H9 (cell line): ENCODE measurements at places on chromosomes 12 and 14.
A peak's percentile ranks its signal among the peaks of the same experiment; 100 is the strongest.

GRCh38 chr14:100159094-100159864, at the start of gene DEGS2:
Gene DEGS2 (minus strand): TSS chr14:100159645. CDS start chr14:100159587, 58 bp downstream.
- DNase-seq = peak; percentile 79

DNA sequence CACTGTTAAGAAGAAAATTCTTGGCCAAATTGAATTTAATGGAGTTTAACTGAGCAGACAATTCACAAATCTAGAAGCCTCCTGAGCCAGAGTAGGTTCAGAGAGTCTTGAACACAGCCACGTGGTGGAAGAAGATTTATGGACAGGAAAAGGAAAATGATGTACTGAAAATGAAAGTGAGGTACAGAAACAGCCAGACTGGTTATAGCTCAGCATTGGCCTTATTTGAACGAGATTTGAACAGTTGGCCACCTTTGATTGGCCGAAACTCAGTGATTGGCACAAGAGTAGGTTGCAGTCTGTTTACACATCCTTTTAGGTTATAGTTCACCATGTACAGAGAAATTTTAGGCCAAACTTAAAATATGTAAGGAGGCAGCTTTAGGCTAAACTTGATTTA, 9.9 kb downstream of the OAS2 start:
- no peak for DNase-seq

GRCh38 chr12:104551-105081, 38.0 kb downstream of the IQSEC3 start:
- peak; percentile 70 for DNase-seq

DNA sequence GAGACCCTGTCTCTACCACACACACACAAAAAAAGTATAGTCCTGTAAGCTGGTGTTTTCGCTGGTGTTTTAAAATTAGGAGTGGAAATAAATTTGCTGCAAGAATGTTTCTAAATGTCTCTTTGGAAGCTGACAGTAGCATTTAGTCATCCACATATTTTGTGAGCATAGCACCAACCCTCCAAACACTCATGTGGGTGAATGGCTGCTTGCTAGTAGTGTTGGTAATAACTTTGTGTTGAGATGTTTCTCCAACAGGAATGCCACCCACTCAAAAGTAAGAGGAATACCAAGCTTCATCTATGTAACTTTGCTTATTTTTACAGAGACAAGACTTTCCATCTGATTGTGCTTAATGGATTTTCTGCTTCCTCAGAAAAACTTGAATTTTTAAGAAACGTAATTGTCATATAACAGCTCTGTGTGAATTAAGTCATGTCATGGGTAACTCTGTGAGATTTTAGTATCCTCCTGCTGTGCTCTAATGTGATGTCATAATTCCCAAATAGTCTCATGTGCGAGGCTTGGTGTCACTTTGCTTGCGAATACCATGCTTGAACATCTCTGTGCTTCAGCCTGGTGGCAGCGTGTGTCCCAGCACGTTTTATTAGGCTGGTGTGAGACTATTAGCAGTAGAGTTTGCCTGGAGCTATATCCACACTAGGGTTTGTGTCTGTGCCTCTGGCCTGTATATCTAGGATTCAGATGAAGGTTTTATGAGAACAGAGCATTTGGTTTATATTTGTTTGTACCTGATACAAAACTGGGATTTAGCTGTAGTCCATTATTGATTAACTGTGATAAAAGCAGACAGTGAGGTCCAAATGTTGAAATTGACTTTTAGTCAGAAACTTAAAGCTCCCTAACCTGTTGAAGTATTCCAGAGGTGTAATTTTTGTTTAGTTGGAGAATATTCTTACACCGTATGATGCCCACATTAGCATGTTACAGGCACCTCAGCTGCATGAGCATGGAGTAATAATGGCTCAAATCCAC, 80.5 kb downstream of the FBXW8 start:
- DNase-seq = no peak

- DNase-seq = no peak
These were observed 143.5 kb upstream of the TBX3 start for GRCh38 chr12:114827461-114827860.

DNA sequence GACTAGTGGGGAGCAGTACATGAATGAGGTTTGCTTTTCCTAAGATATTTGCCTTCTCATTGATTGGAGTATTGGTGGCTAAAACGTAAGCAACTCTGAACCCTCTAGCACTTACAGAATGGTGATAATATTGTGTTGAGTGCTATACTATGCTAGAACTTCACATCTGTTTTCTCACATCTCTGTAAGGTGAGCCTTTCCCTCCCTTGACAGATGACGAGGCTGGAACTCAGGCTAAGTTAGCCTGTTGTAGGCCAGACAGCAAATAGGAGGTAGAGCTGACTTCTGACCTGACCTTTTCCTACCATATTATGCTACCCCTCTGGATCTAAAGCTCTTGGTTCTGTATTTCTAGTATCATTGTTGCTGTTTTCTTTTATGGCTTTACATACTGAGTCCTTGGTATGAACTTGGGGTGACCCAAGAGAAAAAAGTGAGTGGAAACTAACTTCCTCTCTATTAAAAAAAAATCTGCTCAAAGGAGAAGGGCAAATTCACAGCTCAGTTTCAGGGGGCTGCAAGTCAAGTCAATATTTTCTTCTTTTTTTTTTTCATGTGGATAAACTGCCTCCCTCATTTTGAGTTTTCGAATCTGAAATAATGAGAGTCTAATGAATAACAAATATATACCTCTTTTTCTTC, 85.9 kb downstream of the CRADD start:
- no peak for DNase-seq
